Neuronal stem cell (in vitro differentiated cells): ENCODE measurements at places on chromosomes 7 and 10.

- H3K4me3 ChIP-seq = no peak overlapping the region
- H3K36me3 ChIP-seq = no peaks in the 10 kb centered on the region
- no peak for DNase-seq
Observed at GRCh38 chr7:55533729-55534080, 38.6 kb downstream of the VOPP1 start.

DNA sequence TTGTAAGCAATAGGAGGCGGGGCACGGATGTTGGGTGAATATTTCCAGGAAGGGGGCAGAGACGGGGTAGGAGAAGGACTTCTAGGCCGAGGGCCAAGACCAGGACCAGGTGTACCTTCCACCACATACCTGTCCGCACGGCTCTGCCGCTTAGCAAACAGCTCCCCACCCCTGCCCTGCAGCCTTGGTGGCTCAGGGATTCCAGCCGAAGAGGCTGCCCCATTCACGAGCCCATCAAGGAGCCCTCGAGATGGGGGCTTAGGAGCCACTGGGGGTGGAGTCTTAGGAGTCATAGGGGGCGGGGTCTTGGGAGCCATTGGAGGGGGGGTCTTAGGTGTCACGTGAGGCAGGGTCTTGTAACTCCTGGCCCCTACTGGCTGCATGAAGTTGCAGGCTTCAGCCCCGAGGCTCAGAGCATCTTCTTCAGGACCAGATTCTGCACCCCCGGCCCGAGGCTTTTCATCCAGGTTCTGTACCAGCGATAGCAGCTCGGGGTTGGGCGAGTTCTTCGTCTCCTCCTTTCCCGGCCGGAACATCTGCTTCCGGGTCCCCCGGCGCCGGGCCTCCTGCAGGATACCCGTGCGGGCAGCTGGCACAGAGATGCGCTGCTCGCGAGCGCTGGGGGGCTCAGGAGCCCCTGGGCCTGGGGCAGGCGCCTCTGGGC, 6.1 kb upstream of the MYOZ1 start:
- peak; percentile 81 for DNase-seq
- peak overlapping the region; percentile 85 for H3K4me3 ChIP-seq
- no peaks in the 10 kb centered on the region for H3K4me1 ChIP-seq
- H3K27me3 ChIP-seq = no peaks in the 10 kb centered on the region

DNA sequence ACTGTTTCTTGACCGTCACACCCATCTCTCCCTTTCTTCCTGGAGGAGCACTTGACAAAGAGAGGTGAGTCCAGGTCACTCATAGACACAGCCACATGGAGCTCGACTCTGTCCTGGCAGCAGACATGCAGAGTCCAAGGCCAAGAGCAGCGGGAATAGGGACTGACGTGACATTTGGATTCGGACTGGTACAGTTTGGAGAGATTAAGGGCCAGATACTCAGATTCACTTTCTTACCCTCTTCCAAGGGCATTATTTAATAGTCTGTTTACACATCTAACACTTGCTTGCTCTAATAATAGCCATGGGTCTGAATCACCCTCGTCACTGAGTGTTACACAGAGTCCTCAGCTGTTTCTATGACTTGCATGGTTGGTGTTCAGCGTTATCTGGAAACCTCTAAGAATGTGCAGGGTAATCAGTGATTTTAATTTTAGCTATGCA, 39.2 kb upstream of the OTUD1 start:
- no peaks in the 10 kb centered on the region for H3K36me3 ChIP-seq
- no peaks in the 10 kb centered on the region for H3K4me1 ChIP-seq
- H3K27me3 ChIP-seq = no peaks in the 10 kb centered on the region
- no peak overlapping the region for H3K27ac ChIP-seq
- DNase-seq = no peak

DNA sequence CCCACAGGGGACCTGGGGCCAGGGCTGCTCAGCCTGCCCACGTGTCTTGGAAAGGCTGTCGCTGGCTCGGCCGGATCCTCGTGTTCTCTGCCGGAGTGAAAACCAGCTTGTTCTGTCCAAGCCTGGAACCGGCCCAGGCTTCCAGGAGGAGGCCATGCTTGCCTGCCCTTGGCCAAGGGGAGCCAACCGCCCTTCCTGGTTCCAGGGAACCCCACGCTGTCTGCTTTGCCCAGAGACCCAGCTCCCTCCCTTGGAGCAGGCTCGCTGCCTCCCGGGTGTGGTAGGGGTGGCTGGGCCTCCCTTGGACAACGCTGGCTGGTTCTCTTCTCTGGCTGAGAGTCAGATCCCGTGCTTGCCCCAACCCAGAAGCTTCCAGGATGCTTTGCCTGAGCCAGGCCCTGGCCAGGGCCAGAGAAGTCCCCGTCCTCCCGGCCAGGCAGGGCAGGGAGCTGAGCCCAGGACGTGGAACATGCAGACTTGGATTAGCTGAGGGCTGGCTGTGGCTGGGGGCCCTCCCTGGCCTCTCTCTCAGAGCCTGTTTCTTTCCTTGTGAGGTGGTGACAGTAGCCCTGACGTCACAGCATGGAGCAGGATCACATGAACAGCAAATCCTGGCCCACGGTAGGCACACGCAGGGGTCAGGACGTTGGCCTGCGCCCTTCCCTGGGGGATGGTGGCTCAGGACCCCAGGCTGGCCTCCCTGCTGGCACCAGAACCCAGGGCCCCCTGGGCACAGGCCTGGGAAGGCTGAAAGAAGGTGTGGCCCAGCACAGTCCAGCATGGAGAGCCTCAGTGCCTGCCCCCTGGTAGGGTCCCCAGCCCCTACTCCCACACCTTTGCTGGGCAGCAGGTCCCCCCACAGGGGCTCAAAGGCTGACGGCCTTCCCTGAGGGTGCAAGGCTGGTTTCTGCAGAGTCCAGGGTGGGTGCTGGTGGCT, 67.5 kb downstream of the PWWP2B start:
- peaks cover 23% of the 10 kb centered on the region for H3K27me3 ChIP-seq
- no peak overlapping the region for H3K4me3 ChIP-seq
- no peak overlapping the region for H3K27ac ChIP-seq
- no peak for DNase-seq

DNA sequence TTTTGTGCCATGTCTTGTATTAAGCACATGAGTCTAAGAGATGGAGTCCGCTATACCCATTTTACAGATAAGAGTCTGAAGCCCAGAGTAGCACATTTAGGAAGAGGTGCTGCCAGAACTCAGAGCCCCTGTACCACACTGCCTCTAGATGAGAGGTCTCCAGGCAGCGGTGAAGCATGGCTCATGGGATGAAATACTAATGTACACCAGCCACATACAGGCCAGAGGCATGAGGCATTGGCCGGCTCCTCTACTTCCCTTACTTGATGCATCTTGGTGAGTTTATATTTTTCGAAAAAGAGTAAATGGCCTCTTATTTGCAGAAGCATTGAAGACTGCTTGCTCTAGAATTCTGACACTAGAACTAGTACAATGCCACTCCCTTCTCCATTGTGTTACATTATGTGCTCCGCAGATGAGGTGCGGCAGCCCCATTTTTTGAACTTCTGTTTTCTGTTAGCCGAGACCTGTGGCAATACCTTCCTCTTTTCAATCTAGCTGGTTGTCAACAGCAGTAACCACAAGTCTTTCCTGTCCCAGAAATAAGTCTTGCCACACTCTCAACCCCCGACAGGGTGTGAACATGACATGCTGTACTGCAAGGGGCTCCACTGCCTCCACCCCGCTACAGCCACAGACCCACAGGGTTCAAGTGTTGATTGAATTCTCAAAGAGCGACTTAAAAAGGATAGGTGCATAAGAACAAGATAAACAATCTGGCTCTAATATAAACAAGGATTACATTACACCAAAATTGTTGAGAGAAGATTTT, 145.3 kb downstream of the CELF2 start:
- no peaks in the 10 kb centered on the region for H3K36me3 ChIP-seq
- H3K27me3 ChIP-seq = no peaks in the 10 kb centered on the region
- H3K27ac ChIP-seq = peak overlapping the region; percentile 44
- H3K4me1 ChIP-seq = peaks cover 11% of the 10 kb centered on the region

DNA sequence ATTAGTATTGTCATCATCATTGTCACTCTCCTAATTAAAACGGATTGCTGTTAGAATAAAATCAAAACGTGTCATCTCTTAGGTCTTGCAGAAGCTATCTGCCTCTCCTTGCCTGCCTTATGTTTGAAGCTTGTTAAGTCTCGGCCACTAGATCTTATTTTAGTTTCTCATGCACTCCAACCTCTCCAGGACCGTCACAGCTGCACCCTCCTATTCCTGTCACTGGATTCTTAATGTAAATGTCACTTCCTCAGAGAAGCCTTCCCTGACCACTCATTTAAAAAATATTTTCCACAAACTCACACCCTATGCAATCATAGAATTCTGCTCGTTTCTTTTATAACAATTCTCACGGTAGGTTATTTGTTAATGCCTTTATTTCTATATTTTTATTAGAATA, 103.9 kb upstream of the DKK1 start:
- H3K36me3 ChIP-seq = no peaks in the 10 kb centered on the region
- peaks cover 3% of the 10 kb centered on the region for H3K4me1 ChIP-seq
- H3K27me3 ChIP-seq = no peaks in the 10 kb centered on the region
- H3K4me3 ChIP-seq = no peak overlapping the region
- DNase-seq = no peak
- no peak overlapping the region for H3K27ac ChIP-seq

DNA sequence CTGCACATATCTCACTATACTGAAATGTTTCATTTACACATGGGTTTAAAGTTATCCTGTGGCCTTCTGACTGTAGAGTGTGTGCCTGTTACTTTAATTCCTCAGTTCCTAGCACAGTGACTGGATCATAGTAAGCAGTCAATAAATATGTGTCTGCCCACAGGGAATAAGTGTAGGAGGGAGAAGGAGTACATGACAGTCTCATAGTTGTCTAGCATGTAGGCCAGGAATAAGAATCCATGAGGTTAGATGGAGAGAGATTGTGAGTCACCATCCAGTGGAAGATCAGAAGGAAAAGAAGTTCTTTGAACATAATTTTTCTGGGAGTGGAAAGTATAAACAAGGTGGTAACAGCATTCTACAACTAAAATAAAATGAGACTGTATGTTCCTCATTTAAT, 36.6 kb upstream of the SEMA3A start:
- no peaks in the 10 kb centered on the region for H3K27me3 ChIP-seq
- H3K4me3 ChIP-seq = no peak overlapping the region
- H3K4me1 ChIP-seq = no peaks in the 10 kb centered on the region
- DNase-seq = no peak
- H3K36me3 ChIP-seq = no peaks in the 10 kb centered on the region

DNA sequence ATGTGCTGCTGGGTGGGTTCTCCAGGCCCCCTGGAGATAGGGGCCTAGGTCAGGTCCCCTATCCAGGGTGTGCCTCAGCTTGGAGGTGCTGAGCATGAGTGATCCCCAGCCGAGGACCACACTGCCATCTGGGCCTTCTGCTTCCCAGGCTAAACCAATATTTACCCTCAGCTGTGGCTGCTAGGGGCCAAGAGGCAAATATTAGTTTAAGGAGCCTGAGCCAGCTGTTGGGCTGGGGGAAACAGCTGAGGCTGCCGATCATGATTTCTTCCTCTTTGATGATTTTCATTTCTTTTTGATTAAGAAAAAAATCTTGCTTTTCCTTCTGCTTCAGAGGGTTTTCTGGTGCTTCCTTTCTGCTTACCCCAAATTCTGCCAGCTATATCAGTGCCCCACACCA, 83.4 kb downstream of the NEURL1 start:
- H3K4me3 ChIP-seq = no peak overlapping the region
- H3K4me1 ChIP-seq = peaks cover 5% of the 10 kb centered on the region
- H3K27ac ChIP-seq = no peak overlapping the region

- DNase-seq = no peak
- H3K4me1 ChIP-seq = no peaks in the 10 kb centered on the region
- H3K27me3 ChIP-seq = no peaks in the 10 kb centered on the region
- H3K27ac ChIP-seq = no peak overlapping the region
- H3K36me3 ChIP-seq = no peaks in the 10 kb centered on the region
Observed at GRCh38 chr10:83673316-83673715, 466.0 kb upstream of the GHITM start.

- H3K27me3 ChIP-seq = no peaks in the 10 kb centered on the region
- H3K4me1 ChIP-seq = no peaks in the 10 kb centered on the region
- no peak for DNase-seq
- no peak overlapping the region for H3K27ac ChIP-seq
Observed at GRCh38 chr7:29248713-29249382, 54.3 kb downstream of the CHN2 start.

- no peak overlapping the region for H3K4me3 ChIP-seq
- H3K36me3 ChIP-seq = no peaks in the 10 kb centered on the region
- no peaks in the 10 kb centered on the region for H3K27me3 ChIP-seq
- no peaks in the 10 kb centered on the region for H3K4me1 ChIP-seq
- peak; percentile 15 for DNase-seq
Observed at GRCh38 chr10:111233439-111233838, 156.6 kb downstream of the ADRA2A start.

- no peaks in the 10 kb centered on the region for H3K36me3 ChIP-seq
- H3K4me1 ChIP-seq = peaks cover 29% of the 10 kb centered on the region
- no peak for DNase-seq
- no peak overlapping the region for H3K4me3 ChIP-seq
- no peak overlapping the region for H3K27ac ChIP-seq
Observed at GRCh38 chr10:69894156-69894555, 92.5 kb downstream of the COL13A1 start.

DNA sequence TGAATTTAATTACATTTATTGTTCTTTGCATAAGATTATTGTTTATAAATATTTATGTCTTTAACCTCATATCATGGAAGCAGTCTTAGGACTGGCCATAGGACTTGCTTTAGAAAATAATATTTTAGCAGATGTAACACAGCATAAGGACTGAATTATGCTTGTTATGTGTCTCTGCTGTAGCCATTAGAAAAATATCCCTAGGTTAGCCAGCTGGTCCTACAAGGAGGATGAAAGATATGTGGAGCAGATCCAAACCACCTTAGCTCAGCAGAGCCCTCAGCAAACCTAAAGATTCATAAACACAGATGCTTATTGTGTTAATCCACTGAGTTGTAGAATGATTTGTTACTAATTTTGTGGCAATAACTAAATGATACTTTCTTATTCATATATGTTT, 166.0 kb upstream of the COL1A2 start:
- H3K36me3 ChIP-seq = no peaks in the 10 kb centered on the region
- no peaks in the 10 kb centered on the region for H3K27me3 ChIP-seq
- no peak overlapping the region for H3K27ac ChIP-seq
- no peak overlapping the region for H3K4me3 ChIP-seq

GRCh38 chr7:143492043-143492471, 14.4 kb downstream of the TAS2R41 start:
- no peaks in the 10 kb centered on the region for H3K27me3 ChIP-seq
- H3K4me3 ChIP-seq = no peak overlapping the region
- H3K4me1 ChIP-seq = no peaks in the 10 kb centered on the region
- no peak for DNase-seq
- no peaks in the 10 kb centered on the region for H3K36me3 ChIP-seq

DNA sequence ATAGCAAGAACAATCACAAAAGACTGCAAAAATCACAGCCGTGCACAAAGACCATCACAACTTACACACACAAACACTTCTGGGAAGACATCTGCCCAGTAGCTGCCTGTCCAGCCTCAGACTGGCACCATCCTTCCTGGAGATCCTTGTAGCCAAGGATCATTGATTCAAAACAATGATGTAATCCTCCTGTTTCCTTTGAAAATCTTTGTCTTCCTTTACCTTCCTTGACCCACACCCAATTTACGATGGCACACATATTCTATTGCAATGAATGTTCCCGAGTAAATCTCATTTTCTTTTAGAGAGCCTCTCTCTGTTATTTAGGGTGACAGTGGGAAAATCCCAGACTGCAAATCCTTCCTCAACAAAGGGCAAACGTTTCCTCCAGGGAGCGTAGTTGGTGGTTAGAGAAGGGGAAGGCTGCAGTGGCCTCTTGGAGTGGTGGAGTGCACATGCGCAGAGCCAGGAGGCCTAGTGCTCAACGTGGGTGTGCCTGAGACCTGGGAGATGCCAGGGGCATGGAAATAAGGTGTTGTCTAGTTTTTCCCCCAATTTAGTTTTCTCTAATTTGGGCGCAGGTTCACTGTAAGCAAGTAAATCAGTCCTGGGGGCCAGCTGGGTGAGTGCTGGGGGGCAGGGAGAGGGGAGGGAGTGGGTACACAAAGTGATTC, 3.1 kb upstream of the INPP5A start:
- H3K27me3 ChIP-seq = peaks cover 3% of the 10 kb centered on the region
- no peak overlapping the region for H3K27ac ChIP-seq
- H3K4me1 ChIP-seq = peaks cover 21% of the 10 kb centered on the region
- no peaks in the 10 kb centered on the region for H3K36me3 ChIP-seq
- no peak overlapping the region for H3K4me3 ChIP-seq
